ENCODE measurements at places on chromosomes 11 and 22. TPM values are rescaled to one million over a fixed set of nuclear protein-coding genes. Genes with fewer than 3 reads are reported as not detected.

DNA sequence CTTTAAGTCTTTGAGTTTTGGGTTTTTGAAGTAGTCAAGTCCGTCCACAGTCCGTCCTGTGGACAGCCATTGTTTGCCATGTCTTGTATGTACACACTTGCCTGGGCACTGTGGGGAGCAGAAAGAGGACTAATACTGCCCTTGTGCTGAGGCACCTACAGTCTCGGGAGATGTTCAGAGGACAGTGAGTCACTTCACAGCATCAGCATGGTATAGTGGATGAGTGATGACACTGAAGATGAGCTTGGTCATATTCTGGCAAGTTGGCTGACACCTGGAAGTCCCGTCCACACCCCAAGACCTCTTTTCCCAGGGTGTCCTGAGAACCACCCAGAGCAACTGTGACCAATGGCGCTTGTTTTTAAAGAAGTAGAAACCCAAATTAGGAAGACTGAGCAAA, 29.2 kb downstream of the NF2 start:
- no peak for DNase-seq

DNA sequence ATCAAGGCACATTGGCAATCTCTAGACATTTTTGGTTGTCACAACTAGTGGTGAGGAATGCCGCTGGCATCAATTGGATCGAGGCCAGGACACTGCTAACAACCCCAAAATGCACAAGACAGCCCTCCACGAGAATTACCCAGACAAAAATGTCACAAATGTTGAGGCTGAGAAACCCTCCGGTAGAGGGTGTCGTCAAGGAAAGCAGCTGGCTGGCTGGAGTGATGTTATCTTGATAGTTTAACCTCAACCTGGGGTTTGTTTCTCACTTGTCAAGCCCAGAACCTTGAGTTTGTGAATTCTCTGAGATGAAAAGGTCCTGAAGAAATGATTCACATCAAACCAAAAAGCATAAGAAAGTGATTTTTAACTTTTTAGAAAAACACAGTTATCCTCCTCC, 21.1 kb upstream of the TMPRSS13 start:
- no peak for DNase-seq

- no peak for DNase-seq
These were observed 729.0 kb upstream of the ANO3 start for GRCh38 chr11:25602959-25603358.

- DNase-seq, result no peak
These were observed 26.1 kb upstream of the ZBTB44 start for GRCh38 chr11:130340671-130341319.

Gene FGF3
- not detected for total RNA-seq

DNA sequence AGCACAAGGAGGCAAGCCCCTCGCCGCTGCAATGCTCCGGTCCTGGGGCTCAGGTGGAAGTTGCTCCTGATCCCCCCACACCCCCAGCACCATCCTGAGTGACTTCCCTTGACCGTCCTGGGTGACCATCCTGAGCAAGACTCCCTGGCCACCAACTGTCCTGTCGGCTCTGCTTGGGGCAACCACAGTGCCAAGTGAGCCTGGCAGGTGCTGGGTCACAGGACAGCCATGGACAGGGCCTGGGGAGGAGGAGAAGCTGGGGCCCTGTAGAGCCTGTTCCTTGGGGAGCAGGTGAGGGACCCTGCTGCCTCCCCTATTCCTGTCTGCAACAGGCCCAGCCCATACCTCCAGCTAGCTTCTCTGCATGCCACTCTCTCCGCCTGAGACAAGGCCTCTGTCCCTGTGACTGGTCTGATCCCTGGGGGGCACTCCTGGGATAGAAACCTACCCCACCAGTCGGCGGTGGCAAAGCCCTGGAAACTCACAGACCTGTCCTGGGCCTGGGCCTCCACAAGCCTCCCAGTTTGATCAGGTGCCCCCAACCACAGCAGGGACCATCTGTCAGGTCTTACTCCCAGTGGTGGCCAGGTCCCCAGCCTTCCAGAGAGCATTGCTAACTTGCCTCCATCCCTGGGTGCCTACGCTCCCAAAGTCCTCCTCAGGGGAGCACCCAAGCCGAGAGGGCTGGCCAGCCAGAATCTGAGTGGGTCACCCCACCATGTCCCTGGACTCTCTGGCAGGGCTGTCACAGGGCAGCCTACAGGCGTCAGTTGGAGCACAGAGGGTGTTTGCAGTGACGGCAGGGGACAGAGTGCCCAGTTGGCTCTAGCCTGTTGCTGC, 68.7 kb upstream of the WNT7B start:
- peak; percentile 93 for DNase-seq

DNA sequence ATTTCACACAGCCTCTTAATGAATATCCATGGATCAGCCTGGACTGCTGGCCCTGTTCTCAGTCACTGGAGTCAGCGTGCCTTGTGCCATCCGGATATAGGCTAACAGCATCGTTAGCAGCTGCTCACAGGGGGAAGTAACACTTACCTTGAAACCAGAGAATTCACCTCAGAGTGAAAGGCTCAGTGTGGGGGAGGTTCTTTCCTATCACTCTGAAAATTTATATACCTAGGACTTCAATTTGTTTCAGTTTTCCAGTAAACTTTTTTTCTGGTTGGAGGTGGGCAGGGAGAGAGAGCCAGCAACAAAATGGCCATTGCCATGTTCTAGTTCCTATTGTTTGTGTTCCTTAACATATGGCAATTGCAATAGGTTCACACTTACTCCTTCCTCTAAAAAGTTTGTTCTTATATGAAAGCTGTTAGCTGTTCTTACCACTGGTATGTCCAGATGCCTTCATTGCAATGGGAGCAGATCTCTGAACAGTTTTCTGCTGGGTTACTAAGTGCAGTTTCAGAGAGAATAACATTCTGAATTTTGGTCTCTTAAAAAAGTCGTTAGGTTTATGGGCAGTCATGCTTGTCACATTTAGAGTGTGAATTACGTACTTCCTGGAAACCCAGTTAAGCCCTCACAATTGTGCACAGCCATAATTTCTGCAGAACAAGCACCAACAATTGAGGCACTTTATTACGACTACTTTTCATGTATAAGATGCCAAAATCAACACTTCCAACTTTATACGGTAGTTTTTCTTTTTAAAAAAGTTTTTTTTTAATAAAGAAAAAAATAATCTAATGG, 247.6 kb downstream of the CADM1 start:
- DNase-seq, result peak; percentile 68

Gene MFNG
- total RNA-seq, result 3.3 TPM

- DNase-seq, result no peak
These were observed 20.2 kb downstream of the BPIFC start for GRCh38 chr22:32444068-32444467.

DNA sequence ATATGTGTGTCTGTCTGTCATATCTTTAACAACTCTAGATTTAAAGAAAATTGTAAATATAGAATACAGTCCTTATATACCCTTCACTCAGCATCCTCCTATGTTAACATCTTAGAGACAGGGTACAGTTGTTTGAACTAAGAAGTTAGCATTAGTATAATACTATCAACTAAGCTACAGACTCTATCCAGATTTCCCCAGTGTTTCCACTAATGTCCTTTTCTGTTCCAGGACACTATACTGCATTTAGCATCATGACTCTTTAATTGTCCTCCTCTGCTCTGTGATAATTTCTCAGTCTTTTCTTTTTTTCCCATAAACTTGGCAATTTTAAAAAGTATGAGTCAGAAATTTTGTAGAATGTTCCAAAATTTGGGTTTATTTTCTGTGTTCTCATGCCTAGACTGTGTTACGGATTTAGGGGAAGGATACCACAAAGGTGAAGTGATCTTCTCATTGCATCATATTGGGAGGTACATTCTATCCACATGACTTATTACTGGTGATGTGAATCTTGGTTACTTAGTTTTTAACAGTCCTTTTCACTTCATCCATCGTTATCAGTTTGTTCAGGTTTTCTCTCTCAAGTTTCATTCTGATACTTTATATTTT, 168.4 kb downstream of the SBF2 start:
- no peak for DNase-seq

- DNase-seq, result no peak
These were observed 107.8 kb downstream of the KIRREL3 start for GRCh38 chr11:126892756-126893155.

DNA sequence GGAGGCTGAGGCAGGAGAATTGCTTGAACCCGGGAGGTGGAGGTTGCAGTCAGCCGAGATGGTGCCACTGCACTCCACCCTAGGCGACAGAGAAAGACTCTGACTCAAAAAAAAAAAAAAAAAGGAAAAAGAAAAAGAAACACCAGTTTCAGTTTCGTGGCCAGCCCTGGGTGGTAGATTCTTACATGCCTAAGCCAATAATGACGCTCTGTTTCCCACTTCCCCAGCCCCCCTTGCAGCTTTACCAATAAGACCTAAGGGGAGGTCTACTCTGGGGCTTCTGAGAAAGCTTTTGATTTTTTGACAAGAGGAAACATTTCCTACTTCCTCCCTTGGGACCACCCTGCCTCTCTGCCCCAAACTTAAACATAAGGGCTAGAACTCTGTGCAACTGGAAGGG, 30.0 kb upstream of the PTPRJ start:
- no peak for DNase-seq

DNA sequence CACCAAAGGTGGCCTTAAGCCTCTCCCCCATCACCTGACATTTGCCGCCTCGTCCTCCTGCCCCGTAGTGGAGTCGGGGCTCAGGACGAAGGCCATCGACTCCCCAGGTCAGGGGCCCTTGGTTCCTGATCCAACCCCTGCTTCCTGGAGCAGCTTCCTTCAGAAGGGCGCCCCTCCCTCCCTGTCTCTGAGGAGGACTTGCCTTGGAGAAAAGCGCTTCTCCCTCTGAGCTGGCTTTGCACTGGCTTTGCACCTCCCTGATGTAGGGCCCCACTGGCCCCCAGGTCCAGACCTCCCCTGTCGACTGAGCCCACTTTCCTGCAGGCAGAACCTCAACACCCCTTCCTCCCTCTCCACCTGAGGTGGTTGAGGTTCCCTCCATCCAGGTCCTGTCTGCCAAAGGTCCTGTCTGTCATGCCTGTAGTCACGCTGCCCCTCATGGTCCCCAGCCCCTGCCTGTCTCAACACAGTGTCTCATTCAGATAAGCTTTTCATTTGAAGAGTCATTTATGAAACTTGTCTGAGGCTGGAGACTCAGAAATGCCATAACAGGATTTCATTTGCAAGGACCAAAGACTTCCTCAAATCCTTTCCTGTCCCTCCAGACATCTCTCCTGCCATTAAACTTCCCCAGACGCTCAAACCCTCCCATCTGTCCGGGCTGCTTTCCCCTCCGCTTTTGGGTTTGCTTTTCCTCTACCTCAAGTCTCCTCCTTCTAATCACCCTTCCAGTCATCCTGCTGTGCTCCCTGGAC, 78.4 kb downstream of the MYO7A start:
- no peak for DNase-seq

GRCh38 chr11:109957000-109957399, 136.2 kb upstream of the ZC3H12C start:
- DNase-seq, result no peak

Gene OR51E1
- not detected for total RNA-seq

Gene VWCE
- 7.3 TPM for total RNA-seq

DNA sequence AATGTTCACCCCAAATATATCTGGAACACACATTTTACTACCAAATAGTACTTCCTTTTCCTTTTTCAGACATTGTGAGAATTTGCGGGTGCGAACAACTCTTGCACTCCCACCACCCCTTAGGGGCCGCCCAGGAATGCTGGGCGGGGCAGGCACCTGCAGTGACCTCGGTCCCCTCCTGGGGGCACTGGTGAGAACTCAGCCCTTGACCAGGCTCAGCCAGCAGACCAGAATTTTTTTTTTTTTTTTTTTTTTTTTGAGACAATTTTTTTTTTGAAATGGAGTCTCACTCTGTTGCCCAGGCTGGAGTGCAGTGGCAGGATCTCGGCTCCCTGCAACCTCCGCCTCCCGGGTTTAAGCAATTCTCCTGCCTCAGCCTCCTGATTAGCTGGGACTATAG, 75.8 kb downstream of the ARHGAP8 start:
- DNase-seq, result no peak

- DNase-seq, result no peak
These were observed 183.0 kb downstream of the CEP164 start for GRCh38 chr11:117510646-117511045.

Gene LMO1
- not detected for total RNA-seq

Measured in G401 (cell line).